ENCODE measurements at places on chromosomes 4 and X.

- no peaks in the 10 kb centered on the region for H3K4me1 ChIP-seq
- no peak overlapping the region for H3K27ac ChIP-seq
- no peaks in the 10 kb centered on the region for H3K36me3 ChIP-seq
These were observed 15.4 kb upstream of the MMRN1 start for GRCh38 chr4:89879215-89879614.

GRCh38 chr4:6468376-6468775, 4.0 kb downstream of the PPP2R2C start:
- no peaks in the 10 kb centered on the region for H3K4me1 ChIP-seq
- DNase-seq, result peak; percentile 42
- H3K27me3 ChIP-seq, result peaks cover 9% of the 10 kb centered on the region
- no peak overlapping the region for H3K4me3 ChIP-seq
- no peak overlapping the region for H3K27ac ChIP-seq

DNA sequence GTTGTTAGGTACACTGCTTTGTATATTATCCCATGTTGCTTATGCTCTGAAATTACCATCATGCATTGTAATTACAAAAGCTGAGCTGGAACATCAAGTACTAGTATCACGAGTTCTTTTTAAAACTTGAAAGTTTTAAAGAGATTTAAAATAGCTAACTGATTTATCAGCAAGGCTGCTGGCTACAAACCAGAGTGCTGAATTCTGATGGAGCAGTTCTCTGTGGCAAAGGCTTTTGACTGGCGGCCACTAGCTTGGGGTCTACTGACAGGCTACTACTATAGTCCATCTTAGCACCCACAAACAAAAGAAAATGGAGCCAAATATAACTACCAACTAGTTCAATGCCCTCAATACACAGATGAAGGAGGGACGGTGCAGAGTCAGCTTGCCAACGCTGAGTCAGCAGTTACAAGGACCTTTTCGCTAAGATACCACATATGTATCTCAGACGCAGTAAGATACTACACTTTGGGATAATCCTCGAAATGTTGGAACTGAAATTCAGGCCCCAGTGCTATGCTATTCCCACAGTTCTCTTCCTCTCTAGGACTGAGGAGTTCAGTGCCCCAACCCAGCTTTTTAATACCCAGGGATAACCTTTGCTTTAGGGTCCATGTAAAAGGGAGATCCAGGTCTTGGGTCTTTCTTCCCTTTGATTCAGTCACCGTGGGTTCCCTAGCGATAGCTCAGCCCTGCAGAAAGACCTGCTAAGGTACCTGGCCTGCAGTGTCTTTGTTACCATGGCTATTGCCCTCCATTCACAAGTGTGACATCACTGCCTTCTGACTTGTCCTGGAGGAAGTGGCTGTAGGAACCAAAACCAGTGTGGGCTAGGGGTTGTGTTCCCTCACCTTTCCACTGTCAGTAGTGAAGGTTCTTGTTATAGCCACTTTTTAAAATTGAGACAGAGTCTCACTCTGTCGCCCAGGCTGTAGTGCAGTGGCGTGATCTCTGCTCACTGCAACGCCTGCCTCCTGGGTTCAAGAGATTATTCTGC, 22.8 kb downstream of the MFAP3L start:
- H3K36me3 ChIP-seq, result no peaks in the 10 kb centered on the region
- no peak overlapping the region for H3K4me3 ChIP-seq
- peak; percentile 79 for DNase-seq
- peaks cover 13% of the 10 kb centered on the region for H3K4me1 ChIP-seq

DNA sequence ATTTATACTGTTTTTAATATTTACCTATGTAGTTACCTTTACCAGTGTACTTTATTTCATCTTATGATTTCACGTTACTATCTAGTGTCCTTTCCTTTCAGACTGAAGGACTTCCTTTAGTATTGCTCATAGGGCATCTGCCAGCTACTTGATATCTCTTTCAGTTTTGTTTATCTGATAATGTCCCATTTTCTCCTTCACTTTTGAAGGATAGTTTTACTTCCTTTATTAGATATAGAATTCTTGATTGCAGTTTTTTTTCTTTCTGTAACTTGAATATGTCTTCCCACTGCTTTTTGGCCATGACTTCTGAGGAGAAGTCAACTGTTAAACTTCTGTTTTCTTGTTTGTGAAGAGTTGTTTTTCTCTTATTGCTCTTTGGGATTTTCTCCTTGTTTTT, 69.4 kb upstream of the MAGED1 start:
- no peak for DNase-seq
- no peaks in the 10 kb centered on the region for H3K27me3 ChIP-seq
- no peaks in the 10 kb centered on the region for H3K36me3 ChIP-seq
- no peaks in the 10 kb centered on the region for H3K4me1 ChIP-seq

GRCh38 chr4:122117743-122118142, 34.4 kb upstream of the BLTP1 start:
- no peak overlapping the region for H3K4me3 ChIP-seq
- DNase-seq, result no peak
- H3K4me1 ChIP-seq, result no peaks in the 10 kb centered on the region

- no peaks in the 10 kb centered on the region for H3K36me3 ChIP-seq
- no peaks in the 10 kb centered on the region for H3K4me1 ChIP-seq
- H3K4me3 ChIP-seq, result no peak overlapping the region
- no peak overlapping the region for H3K27ac ChIP-seq
These were observed 260.8 kb upstream of the VCX start for GRCh38 chrX:7582191-7582590.

DNA sequence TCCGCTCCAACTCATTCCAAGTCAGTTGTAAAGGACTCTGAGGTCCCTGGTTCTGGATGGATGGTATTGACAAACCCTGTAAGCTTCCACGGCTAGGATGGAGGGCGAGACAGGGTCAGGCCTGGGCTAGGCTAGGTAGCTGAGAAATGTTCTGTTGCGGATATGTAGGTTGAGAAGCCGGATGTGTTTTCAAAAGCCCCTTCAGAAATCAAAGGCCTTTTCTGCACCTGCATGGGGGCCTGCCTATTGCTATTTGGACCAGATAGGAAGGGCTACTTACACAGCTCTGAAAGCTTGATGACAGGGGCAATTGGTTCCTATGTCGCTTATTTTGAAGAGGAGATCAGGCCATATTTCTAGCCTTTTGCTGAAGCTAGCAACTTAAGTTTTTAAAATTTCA, 1.9 kb upstream of the DRP2 start:
- H3K27ac ChIP-seq, result no peak overlapping the region
- H3K4me1 ChIP-seq, result no peaks in the 10 kb centered on the region
- DNase-seq, result no peak
- H3K36me3 ChIP-seq, result no peaks in the 10 kb centered on the region
- no peaks in the 10 kb centered on the region for H3K27me3 ChIP-seq

- no peak for DNase-seq
- no peaks in the 10 kb centered on the region for H3K36me3 ChIP-seq
- H3K27me3 ChIP-seq, result no peaks in the 10 kb centered on the region
- peak overlapping the region; percentile 23 for H3K27ac ChIP-seq
- no peak overlapping the region for H3K4me3 ChIP-seq
These were observed 61.9 kb downstream of the SLC9A6 start for GRCh38 chrX:136047016-136047642.

DNA sequence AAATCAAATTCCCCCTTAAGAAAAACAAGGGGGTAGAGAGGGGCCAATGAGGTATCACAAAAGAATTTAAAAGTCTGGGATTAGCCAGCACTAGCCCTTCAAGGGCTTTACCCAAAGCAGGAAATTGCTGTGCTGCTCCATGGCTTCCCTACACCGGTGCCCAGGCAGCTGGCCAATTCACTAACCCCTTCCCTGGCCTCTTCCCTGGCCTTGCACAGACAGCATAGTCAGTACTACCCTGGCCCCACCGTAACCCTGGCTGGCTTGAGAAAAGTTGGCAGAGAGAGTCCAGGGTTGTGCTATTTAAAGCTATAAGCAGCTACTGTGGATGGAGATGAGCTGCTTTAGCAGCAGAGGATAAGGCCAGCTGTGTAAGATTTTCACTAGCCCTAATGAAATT, 43.1 kb downstream of the ADAMTS3 start:
- peaks cover 7% of the 10 kb centered on the region for H3K4me1 ChIP-seq
- no peaks in the 10 kb centered on the region for H3K27me3 ChIP-seq

DNA sequence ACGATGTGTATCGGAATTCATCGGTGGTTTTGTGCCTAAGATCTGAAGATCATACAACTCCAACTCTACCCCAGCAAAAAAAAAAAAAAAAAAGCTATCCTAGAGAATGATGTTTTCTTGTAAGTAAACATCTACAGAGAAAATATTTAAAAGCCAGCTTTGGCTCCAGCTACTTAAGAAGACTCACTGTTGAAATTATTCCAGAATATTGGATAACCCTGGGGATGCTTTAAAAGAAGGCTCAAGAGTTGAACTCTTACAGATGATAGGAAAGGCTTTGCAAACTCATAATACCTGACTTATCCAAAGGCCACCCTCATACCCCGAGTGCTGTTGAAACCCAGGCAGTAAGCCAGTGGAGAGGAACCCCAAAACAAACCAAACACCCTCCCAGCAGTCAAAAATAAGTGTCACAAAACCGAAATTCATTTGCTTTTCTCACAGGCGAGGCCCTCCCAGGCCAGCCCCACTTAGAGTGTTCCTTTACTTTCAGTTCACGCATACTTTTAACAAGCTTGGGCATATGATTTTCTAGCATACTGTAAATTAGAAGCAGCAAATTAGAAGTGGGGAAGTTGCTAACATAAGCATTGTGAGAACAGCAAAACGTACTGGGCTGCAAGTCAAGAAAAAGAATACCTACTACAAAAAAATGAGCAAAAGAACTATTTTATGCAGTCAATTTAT, 2.7 kb upstream of the AMELX start:
- no peak overlapping the region for H3K4me3 ChIP-seq
- no peak overlapping the region for H3K27ac ChIP-seq

- DNase-seq, result no peak
- H3K36me3 ChIP-seq, result no peaks in the 10 kb centered on the region
- H3K27ac ChIP-seq, result no peak overlapping the region
- no peaks in the 10 kb centered on the region for H3K27me3 ChIP-seq
- no peaks in the 10 kb centered on the region for H3K4me1 ChIP-seq
- no peak overlapping the region for H3K4me3 ChIP-seq
These were observed 252.6 kb upstream of the ETNPPL start for GRCh38 chr4:109015413-109015810.

GRCh38 chr4:13893211-13893610, 265.7 kb upstream of the BOD1L1 start:
- no peak overlapping the region for H3K4me3 ChIP-seq
- DNase-seq, result no peak
- H3K27me3 ChIP-seq, result no peaks in the 10 kb centered on the region

GRCh38 chr4:74934888-74935287, 2.0 kb downstream of the PARM1 start:
- peak overlapping the region; percentile 87 for H3K27ac ChIP-seq
- H3K4me1 ChIP-seq, result no peaks in the 10 kb centered on the region
- H3K27me3 ChIP-seq, result no peaks in the 10 kb centered on the region
- no peak for DNase-seq
- H3K36me3 ChIP-seq, result no peaks in the 10 kb centered on the region
- peak overlapping the region; percentile 77 for H3K4me3 ChIP-seq

GRCh38 chr4:8709050-8709728, 116.6 kb downstream of the CPZ start:
- H3K27me3 ChIP-seq, result no peaks in the 10 kb centered on the region
- no peak for DNase-seq
- H3K4me1 ChIP-seq, result no peaks in the 10 kb centered on the region
- H3K27ac ChIP-seq, result no peak overlapping the region
- H3K4me3 ChIP-seq, result no peak overlapping the region
- H3K36me3 ChIP-seq, result no peaks in the 10 kb centered on the region

DNA sequence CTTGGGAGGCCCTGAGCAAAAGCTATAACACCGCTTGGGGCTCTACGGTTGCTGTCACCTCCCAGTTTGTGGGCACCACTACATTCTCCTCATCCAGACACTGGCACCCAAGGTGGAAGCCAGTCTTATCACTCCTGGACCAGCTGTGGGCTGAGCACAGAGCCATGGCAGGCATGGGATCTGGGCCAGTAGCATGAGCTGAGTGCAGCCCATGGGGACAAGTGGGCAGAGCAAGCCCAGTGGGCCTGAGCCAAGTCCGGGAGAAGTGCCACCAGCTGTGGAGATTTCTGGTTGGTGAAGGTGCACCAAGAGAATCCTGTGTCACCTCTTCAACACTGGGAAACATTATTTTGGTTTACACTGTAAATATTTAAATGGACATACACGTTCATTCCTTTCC, 1013.0 kb downstream of the TECRL start:
- no peak for DNase-seq
- H3K4me3 ChIP-seq, result no peak overlapping the region
- no peaks in the 10 kb centered on the region for H3K27me3 ChIP-seq
- H3K4me1 ChIP-seq, result no peaks in the 10 kb centered on the region
- no peak overlapping the region for H3K27ac ChIP-seq

GRCh38 chrX:71227370-71228062, 4.5 kb downstream of the GJB1 start:
- no peak for DNase-seq
- no peaks in the 10 kb centered on the region for H3K27me3 ChIP-seq
- H3K27ac ChIP-seq, result no peak overlapping the region
- no peaks in the 10 kb centered on the region for H3K36me3 ChIP-seq
- H3K4me1 ChIP-seq, result no peaks in the 10 kb centered on the region

- no peak for DNase-seq
- H3K27ac ChIP-seq, result no peak overlapping the region
- H3K36me3 ChIP-seq, result no peaks in the 10 kb centered on the region
- no peaks in the 10 kb centered on the region for H3K27me3 ChIP-seq
- H3K4me1 ChIP-seq, result no peaks in the 10 kb centered on the region
- no peak overlapping the region for H3K4me3 ChIP-seq
These were observed 1145.6 kb upstream of the DIAPH2 start for GRCh38 chrX:95539041-95539440.

DNA sequence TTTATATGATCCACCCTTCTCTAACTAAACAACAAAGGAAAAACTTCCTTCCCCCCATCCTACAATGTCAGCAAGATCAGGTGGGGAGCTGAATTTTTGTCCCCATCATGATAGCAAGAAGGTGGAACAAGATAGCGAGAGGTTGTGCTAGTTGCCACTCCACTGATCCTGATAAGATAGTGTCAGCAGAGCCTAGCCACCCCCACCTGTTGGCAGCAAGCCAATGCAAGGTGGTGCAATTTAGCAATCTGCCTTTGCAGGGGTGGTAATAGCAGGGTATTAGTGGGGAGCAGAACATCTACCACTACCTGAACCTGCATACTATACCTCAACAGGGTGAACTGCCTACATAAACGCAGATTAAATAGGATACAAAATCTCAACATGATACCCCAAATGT, 80.2 kb upstream of the MAMLD1 start:
- H3K36me3 ChIP-seq, result no peaks in the 10 kb centered on the region
- H3K4me1 ChIP-seq, result no peaks in the 10 kb centered on the region
- no peak overlapping the region for H3K4me3 ChIP-seq
- H3K27ac ChIP-seq, result no peak overlapping the region
- DNase-seq, result peak; percentile 7

GRCh38 chr4:123675567-123675966, 279.0 kb downstream of the SPRY1 start:
- H3K36me3 ChIP-seq, result no peaks in the 10 kb centered on the region
- DNase-seq, result no peak
- H3K27me3 ChIP-seq, result no peaks in the 10 kb centered on the region
- peak overlapping the region; percentile 68 for H3K27ac ChIP-seq

DNA sequence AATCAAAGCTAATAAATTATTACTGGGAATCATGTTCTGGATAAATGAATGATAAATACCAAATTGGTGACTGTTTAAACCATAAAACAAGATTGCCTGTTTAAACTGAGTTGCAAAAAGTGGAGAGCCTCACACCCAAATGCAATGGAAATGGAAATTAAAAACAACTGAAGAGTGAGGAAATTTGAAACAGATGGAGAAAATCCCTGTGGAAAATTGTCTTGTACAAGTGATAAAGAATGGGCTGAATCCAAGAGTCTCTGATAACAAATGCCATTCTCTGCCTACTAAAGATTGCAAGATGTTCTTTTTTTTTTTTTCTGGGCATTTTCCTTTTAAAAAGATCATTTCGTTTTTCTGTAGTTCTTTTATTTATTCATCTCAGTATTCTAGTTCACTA, 426.3 kb downstream of the NLGN4X start:
- H3K4me3 ChIP-seq, result no peak overlapping the region
- no peak overlapping the region for H3K27ac ChIP-seq
- no peaks in the 10 kb centered on the region for H3K4me1 ChIP-seq
- no peaks in the 10 kb centered on the region for H3K36me3 ChIP-seq
- no peaks in the 10 kb centered on the region for H3K27me3 ChIP-seq
- DNase-seq, result no peak
